ENCODE measurements at places on chromosomes 7 and 10.

GRCh38 chr7:36023033-36023560, 130.0 kb upstream of the EEPD1 start:
- no peak for DNase-seq

DNA sequence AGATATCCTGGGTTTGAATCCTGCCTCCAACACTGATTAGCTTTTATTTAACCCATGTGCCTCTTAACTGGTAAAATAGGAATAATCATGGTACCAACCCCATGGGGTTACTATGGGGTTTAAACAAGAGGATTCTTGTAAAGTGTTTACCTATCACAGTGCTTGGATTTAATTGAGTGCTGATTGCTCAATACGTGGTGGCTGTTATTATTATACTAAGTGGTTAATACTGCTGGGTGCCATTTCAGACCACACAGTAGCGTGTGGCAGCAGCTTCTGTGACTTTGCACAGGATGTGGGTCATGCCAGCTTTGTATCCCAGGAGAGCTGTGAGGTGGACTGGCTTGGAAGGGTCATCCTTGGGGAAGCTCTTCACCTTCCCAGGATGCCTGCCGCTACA, 177.2 kb downstream of the SEC23IP start:
- DNase-seq = no peak

- no peak for DNase-seq
These were observed 33.5 kb upstream of the CUL1 start for GRCh38 chr7:148665221-148665620.

- no peak for DNase-seq
These were observed 30.9 kb upstream of the ATXN7L1 start for GRCh38 chr7:105907129-105907846.

DNA sequence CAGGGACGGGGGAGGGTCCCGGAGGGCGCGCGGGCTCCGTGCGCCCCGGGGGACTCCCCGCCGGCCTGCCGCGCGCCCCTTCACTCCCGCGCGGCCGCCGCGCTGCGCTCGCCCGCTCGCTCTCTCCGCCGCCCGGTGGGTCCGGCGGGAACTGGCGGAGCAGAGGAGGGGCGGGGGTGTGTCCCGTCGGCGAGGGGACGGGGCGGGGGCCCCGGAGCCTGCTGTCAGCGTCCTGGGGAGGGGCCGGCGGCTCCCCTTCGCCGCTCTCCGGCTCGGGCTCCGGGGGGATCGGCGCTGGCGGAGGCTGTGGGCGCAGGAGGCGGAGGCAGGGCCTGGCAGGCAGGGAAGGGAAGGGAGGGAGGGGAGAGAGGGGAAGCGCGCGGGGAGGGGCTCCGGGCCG, at the start of gene SH3PXD2A:
Gene SH3PXD2A, minus strand, starts transcription at position 153 of the 400 bp plus-strand sequence. CDS start 310 bp downstream, outside the sequence.
- no peak for DNase-seq

DNA sequence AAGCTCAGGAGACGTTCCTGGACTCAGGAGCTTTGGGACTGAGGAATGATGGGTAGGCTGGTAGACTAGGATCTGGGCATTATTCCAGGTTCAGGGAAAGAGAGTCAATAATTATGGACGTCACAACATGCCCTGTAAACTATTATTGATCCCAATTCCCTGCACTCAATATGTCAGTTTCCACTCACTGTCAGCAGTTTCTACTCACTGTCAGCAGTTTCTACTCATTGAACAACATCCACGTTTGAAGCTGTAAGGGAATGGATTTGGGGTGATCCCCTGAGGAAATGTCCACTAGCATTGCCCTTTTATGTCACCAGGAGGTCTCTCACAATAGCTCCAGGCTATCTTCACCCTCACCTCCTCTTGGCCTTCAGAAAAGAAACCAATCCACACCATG, 1268.6 kb downstream of the TYW1 start:
- DNase-seq = no peak

DNA sequence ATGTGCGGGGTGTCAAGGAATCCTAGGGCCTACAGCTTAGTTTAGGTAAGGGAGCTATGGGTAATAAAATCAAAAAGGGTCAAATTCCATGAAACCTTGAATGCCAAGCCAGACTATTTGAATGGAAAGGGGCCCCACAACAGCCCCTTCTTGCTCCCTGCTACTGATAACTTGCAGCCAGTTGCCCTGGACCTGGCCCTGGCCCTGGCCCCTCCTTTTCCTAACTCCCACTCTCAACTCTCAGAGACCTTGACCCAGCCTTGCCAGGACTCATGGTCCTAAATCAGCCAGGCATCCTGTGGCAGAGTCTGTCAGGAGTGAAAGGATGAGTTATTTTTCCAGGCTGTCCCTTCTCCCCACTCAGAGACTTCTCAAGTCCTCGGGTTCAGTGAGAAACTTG, 5.9 kb downstream of the KCNIP2 start:
- DNase-seq = no peak

DNA sequence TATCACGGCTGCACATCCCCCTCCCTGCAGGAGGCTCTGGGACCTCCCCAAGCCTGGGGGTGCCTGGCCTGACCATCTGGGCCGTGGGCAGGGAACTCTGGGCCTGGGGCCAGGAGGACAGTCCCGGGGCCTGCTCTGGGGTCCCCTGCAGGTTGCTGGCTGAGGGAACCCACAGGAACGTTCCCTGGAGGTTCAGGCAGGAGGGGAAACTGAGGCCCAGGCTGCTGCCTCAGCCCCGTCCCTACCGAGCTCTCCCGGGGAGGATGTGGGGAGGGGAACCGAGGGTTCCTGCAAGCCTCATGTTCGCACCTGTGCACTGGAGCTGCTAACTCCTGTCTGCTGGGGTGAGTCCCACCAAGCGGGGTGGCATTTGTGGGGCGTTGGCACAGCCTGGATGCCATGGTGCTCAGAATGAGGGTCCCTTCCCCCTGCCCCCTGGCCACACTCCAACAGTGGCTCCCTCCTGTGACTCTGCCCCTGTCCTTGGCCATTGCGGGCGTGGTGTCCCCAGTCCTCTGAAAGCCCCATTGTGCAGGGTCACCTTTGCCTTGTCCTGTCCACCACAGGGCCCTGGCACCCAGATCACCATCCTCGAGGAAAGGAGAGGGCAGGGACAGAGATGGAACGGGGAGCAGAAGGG, 9.4 kb downstream of the ELFN1 start:
- no peak for DNase-seq

DNA sequence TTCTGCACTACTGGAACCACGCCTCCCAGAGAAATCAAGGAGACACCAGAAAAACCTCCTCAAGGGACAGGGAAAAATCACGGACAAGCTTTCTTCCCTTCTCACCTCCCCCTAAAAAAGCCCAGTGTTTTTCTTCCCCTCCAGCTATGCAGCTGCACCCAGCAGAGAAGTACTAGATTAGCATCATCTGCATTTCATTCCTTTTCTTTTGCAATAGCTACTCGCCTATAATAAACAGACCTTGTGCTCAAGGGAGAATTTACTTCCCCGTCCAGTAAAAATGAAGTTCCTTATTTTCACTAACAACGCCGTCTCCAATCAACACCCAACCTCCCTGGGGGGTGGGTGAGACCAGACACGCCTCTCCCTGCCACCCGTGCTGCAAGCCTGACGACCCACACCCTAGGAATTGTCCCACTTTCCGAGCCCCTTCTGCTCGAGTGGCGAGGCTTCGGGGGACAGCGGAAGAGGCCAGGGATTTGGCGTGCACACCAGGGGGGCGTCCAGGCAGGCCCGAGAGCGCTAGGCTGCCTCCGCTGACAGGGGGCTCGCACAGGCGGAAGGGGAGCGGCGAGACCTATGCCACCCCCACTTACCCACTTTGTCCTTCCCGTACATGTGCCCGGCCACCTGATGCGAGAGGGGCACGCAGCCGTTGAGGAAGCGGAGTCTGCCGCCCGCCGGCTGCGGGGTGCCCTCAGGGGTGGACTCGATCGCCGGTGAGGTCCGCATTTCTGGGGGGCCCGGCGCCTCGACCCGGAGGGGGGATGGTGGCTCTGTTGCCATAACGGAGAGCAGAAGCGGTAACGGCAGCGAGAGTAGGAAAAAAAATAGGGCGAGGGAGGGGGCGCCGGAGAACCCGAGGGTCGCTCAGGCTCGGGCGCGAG, 625 bp downstream of the IPMK start:
- DNase-seq = peak; percentile 10

GRCh38 chr7:147861058-147861716, 729.4 kb upstream of the C7orf33 start:
- DNase-seq = no peak

DNA sequence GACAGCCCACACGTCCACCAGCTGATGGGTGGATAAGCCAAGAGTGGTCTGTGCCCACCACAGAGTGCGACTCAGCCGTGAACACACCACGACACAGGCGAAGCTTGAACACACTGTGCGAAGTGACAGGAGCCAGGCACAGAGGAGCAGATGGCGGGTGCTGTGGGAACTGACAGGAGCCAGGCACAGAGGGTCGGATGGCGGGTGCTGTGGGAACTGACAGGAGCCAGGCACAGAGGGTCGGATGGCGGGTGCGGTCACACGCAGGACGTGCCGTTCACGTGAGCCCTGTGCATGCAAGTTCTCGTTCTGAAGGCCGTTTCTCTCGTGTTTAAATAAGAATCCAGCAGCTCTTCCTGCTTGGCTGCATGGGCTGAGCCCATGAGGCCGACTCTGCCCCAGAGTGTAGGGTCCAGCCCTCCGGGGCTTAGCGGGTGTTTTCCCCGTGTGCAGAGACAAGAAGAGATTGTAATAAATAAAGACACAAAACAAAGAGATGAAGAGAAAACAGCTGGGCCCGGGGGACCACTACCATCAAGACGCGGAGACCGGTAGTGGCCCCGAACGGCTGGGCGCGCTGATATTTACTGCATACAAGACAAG, 5.9 kb upstream of the ADAP1 start:
- DNase-seq = no peak

DNA sequence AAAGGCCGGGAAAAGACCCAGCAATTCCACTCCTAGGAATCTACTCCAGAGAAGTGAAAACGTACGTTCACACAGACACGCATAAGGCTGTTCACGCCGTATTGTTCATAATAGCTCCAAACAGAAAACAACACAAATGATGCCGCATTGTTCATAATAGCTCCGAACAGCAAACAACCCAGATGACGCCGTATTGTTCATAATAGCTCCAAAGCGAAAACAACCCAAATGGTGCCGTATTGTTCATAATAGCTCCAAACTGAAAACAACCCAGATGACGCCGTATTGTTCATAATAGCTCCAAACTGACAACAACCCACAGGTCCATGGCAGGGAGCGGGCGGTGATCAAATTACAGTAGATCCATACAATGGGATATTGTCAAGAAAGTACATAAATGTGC, 85.2 kb upstream of the DNAAF5 start:
- no peak for DNase-seq

DNA sequence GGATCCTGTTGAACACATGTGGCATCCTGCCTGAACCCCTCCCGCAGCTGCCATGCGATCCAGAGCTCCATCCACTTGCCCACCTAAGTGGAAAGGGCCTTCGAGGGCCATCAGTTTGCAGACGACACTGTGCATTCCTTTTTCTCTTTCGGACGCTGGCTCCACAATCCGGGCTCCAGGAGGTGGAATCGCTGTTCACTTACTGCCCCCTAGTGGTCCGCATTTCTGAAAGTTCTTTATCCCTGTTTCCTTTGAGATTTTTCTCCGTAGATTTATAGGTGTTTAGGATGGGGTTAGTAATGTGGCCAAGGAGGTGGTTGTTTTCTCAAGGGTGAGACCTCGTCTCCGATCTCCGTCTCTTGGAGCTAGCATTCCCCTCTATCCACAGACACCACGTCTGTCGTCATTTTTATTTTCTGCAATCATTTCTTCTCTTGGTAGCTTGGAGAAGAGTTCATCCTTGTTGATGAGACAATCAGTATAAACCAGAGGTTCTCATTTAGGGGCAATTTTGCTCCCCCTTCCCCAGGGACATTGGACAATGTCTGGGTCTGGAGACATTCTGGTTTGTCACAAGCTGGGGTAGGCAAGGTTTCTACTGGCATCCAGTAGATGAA, 204.6 kb downstream of the ARHGAP21 start:
- DNase-seq = peak; percentile 3

GRCh38 chr10:70477661-70478162, 855 bp upstream of the PALD1 start:
- DNase-seq = peak; percentile 26

DNA sequence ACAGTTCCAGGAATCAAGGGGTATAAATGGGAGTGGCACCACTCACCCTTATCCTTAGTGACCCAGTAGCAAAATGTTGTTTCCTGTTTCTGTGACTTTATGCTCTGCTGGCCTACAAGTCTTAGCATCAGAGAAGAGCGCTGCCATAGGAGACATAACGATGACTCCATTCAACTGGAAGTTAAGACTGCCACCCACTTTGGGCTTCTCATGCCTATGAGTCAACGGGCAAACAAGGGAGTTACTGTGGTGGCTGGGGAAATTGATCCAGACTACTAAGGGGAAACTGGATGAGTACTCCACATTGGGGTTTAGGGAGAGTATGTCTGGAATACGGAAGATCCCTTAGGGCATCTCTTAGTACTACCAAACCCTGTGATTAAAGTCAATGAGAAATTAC, 40.6 kb upstream of the PIK3CG start:
- DNase-seq = no peak

DNA sequence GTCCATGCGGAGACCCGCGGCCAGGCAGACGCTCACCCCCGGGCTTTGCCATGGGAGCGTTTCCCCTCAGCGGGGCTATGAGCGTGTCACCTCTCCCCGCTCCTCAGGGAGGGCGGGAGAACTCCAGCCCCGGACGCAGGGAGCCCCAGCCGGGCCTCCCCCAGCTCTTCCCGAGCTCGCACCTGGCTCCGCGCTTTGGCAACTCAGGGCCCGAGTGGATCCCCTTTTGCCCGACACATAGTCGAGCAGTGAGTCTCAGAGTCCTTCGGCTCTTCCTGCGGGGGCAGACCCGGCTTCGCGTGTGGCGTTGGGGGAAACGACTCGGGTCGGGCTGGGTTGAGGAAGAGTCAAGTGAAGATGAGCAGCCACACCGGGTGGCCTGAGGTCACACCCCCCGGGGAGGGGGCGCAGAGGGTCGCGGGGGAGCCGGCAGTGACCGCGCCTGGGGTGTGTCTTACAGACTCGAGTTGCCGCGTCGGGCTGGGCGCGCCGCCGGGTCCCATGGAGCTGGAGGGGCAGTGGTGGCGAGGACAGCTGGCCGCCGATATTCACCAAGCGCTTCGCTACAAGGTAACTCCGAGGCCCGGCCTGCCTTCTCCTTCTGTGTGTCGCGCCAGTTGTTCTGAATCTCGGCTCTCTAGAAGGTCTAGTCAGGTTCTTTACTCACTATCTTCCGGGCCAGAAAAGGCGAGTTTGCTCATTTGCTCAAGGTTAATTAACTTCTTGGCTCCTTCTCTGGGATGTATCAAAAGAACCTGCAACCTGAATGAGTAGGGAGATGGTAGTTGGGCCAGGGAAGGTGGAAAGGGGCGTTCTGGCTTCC, 721 bp downstream of the CCNJ start:
- DNase-seq = peak; percentile 19

DNA sequence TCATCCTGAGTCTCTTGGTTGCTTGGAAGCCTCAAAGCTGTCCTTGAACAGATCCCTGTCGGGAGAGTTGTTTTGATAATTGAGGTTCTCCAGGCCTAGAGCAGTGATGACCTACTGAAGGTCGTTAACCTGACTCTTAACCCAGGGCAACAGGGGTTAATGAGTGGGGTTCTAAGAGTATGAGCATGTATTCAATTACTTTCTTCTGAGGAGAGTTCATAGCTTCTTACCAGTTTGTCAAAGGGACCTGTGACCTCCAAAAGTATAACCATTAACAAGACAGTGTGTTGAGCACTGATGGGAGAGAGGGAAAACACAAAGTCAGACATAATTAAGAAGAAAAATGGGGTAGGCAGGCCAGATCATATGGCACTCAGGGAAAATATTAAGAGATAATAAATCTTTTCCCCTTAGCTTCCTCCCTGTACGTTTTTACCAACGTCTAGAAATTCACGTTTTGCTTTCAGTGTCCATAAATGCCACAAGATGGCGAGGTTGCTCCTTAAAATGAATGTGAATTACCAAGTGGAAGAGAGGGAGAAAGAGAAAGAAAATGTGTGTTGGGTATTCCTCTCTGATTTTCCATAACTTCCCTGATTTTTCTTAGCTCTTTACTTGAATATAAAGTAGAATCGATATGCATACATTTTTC, 97.6 kb downstream of the SUGCT start:
- no peak for DNase-seq
